Airway epithelial cell (primary cell): ENCODE measurements at places on chromosomes 13 and 19. TPM values are rescaled to one million over a fixed set of nuclear protein-coding genes. Genes with fewer than 3 reads are reported as not detected.

The APC2 gene
- total RNA-seq: 0.05 and 0.07 TPM in 2 replicates

The UGGT2 gene
- total RNA-seq: 10.0 and 13.3 TPM in 2 replicates

The LILRA6 gene
- total RNA-seq: not detected in 2 replicates

The CRB3 gene
- 30.4 and 36.9 TPM in 2 replicates for total RNA-seq

The ATP5F1D gene
- total RNA-seq: 142 and 144 TPM in 2 replicates

The CYP2F1 gene
- 0.07 TPM in 1 of 2 replicates, not detected in the other for total RNA-seq

The PDX1 gene
- total RNA-seq: not detected in 2 replicates

The LRRC63 gene
- not detected in 2 replicates for total RNA-seq

The KLF5 gene
- total RNA-seq: 97.2 and 124 TPM in 2 replicates

The NANOS3 gene
- not detected in 2 replicates for total RNA-seq

The PRKACA gene
- total RNA-seq: 51.5 and 51.9 TPM in 2 replicates

The EXOC3L2 gene
- total RNA-seq: 0.21 and 0.46 TPM in 2 replicates

The ZNF382 gene
- total RNA-seq: 0.19 and 0.78 TPM in 2 replicates

The KASH5 gene
- total RNA-seq: not detected in 2 replicates

The ZNF730 gene
- total RNA-seq: 1.2 and 1.4 TPM in 2 replicates

The ADAMTSL5 gene
- 3.7 and 5.2 TPM in 2 replicates for total RNA-seq

The ZNF565 gene
- total RNA-seq: 1.9 TPM in 2 replicates

The CCL25 gene
- not detected in 2 replicates for total RNA-seq

The ATP4B gene
- total RNA-seq: not detected in 2 replicates

The MYBPC2 gene
- not detected in 2 replicates for total RNA-seq

The MED25 gene
- 22.1 and 34.8 TPM in 2 replicates for total RNA-seq

The ACP5 gene
- 12.5 and 13.6 TPM in 2 replicates for total RNA-seq

The TNNI3 gene
- total RNA-seq: not detected in 2 replicates

The ZNF555 gene
- 1.9 and 4.0 TPM in 2 replicates for total RNA-seq

The BEST2 gene
- total RNA-seq: not detected in 2 replicates

The SYCN gene
- total RNA-seq: not detected in 2 replicates

The FOXA3 gene
- total RNA-seq: not detected in 2 replicates

The UNC13A gene
- 0.14 and 0.19 TPM in 2 replicates for total RNA-seq

The RAB3D gene
- total RNA-seq: 58.9 and 77.6 TPM in 2 replicates

The MEDAG gene
- total RNA-seq: not detected in 2 replicates

The MTUS2 gene
- under 0.01 TPM in 1 of 2 replicates, not detected in the other for total RNA-seq

The SOX1 gene
- not detected in 2 replicates for total RNA-seq

The SIAH3 gene
- not detected in 2 replicates for total RNA-seq

The PCDH17 gene
- not detected in 2 replicates for total RNA-seq

The POSTN gene
- 1.8 and 2.1 TPM in 2 replicates for total RNA-seq

The ZNF14 gene
- 2.2 and 3.2 TPM in 2 replicates for total RNA-seq

The ZNF682 gene
- total RNA-seq: 1.3 and 9.0 TPM in 2 replicates

The RFPL4AL1 gene
- total RNA-seq: not detected in 2 replicates

The HSH2D gene
- 0.85 TPM in 1 of 2 replicates, not detected in the other for total RNA-seq

The SLAIN1 gene
- total RNA-seq: 0.56 TPM in 1 of 2 replicates, not detected in the other

The NLRP7 gene
- not detected in 2 replicates for total RNA-seq

The GPR12 gene
- total RNA-seq: not detected in 2 replicates

The ZSCAN1 gene
- not detected in 2 replicates for total RNA-seq

The KIR2DL4 gene
- total RNA-seq: not detected in 2 replicates

The MAP4K1 gene
- total RNA-seq: 0.09 TPM in 1 of 2 replicates, not detected in the other

The USF2 gene
- 63.3 and 75.7 TPM in 2 replicates for total RNA-seq

The VSTM1 gene
- not detected in 2 replicates for total RNA-seq

The RASAL3 gene
- total RNA-seq: not detected in 2 replicates

The HCN2 gene
- 0.63 and 0.98 TPM in 2 replicates for total RNA-seq

The ABHD17A gene
- 126 and 133 TPM in 2 replicates for total RNA-seq

The ABCC4 gene
- 5.7 and 6.1 TPM in 2 replicates for total RNA-seq

The SH2D3A gene
- total RNA-seq: 64.3 and 65.2 TPM in 2 replicates

The BCL2L12 gene
- 24.6 and 27.9 TPM in 2 replicates for total RNA-seq

The C2CD4C gene
- 0.42 TPM in 2 replicates for total RNA-seq
